Non-pigmented ciliary epithelial cell (primary cell): ENCODE measurements at places on chromosomes 2 and 18.

DNA sequence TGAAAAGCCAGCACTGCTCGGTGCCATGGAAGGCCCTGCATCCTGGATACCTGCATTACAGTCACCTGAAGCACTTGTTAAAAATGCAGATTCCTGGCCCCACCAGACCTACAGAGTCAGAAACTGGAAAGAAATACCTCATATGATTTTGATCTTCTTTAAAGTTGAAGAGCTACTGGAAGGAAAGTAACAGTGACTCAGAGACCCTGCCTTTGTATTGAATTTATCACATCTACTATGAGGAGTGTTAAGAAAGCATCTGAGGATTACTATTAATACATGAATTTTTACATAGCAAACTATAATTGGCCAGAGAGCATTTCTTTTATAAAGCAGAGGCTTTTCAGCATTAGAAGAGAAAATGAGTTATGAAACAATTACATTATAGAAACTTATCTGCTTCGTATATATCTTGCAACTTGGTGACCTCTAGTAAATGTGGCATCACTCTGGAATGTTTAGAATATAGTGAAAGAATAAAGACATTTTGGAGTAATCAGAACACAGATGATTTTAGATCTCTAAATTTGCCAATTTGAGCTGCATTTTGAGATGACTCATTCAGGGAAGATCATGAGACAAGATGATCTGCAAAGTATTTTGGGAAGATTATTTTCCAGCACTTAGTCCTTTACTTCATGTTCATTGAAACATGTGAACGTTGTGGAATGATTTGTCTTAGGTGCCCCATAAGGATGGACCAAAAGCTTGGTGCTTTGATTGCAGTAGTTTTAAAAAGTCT is 12.2 kb downstream of the PTPRM start:
- DNase-seq, result no peak

GRCh38 chr2:144201126-144201525 is 318.8 kb downstream of the ZEB2 start:
- DNase-seq, result no peak

DNA sequence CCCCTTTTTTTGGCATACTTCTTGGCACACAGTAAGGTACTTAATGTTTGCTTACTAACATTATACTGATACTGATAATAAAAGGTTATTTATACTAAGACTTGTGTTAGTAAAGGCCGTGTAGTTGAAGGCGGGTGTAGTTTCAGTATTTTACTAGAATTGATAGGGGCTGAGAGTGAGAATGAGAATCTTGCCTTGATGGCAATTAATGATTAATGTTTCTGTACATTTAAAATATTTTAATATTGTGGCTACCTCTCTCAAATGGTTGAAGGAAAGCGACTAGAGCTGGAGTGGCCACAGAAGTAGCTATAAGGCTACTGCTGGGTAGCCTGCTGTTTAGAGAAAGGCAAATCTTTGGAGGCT is 29.3 kb downstream of the PELI1 start:
- DNase-seq, result no peak

DNA sequence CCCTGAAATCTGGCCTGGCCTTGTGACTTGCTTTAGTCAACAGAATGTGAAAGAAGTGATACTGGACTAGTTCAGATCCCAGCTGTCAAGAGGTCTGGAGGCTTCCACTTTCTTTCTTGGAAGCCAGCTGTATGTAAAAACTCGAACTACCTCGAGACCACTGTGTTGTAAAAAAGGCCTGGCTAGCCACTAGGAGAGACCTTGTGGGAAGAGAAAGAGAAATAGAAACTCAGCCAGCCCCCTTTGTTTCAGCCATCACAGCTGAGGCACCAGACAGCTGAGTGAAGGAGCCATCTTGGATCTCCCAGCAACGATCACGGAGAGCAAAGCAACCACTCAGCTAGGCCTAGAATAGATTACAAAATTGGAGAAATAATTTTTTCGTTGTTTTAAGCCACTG is 324.9 kb upstream of the TCF4 start:
- no peak for DNase-seq

- no peak for DNase-seq
Observed at GRCh38 chr2:106857882-106858478, 28.0 kb downstream of the ST6GAL2 start.

DNA sequence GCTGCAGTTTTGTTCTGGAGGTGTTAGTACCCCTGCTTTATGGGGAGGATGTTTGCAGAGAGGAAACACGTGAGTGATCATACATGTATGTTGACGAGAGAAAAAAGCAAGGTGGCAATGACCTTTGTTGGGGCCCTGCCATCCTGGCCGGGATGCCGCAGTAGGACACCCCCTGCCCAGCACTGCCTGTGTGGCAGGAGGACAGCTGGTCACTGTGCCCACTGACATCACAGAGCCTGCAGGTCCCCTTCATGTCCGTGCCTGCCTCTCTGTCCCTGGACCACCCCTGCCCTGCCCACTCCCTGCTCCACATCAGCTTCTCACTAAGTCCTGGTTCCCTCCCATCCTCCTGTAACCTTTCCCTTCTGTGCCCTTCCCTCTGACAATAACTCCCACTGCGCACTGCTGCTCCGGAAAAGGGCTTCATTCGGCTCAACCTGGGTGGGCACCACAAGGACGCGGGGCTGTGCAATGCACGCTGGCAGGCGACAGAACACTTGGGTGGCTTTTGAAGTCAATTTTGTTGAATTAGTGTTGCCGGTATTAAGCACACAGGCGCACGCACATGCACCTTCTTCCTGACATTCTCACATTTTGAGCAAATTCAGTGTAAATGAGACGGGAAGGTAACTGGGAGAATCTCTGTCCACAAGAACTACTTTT is 51.5 kb upstream of the TWIST2 start:
- DNase-seq, result no peak

DNA sequence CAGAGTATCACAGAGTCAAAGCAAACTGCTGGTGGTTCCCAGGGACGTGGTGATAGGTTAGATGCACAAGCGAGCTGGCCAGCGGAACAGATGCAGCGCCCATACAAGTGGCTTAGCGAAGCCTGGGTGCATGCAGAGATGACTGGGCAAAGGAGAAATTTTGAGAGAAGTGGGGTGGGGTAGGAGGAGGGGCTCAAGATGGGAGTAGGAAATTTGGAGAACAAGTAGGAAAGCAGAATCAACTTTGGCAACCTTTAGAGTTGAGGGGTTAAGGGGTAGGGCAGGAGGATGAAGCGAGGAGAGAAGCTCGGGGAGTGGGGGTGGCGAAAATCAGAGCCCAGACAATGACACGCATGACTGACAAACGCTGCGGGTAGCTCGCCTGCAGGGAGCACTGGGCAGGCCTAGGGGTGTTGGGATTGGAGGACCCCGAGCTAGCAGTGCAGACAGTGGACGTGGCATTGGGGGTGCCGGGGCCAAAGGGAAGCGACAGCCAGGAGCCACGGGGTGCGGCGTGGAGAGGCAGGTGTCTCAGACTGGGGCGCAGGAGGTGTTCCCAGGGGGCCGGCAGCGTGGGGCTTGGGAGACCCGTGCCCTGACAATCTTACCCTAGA is 431 bp downstream of the FAM98A start:
- no peak for DNase-seq

DNA sequence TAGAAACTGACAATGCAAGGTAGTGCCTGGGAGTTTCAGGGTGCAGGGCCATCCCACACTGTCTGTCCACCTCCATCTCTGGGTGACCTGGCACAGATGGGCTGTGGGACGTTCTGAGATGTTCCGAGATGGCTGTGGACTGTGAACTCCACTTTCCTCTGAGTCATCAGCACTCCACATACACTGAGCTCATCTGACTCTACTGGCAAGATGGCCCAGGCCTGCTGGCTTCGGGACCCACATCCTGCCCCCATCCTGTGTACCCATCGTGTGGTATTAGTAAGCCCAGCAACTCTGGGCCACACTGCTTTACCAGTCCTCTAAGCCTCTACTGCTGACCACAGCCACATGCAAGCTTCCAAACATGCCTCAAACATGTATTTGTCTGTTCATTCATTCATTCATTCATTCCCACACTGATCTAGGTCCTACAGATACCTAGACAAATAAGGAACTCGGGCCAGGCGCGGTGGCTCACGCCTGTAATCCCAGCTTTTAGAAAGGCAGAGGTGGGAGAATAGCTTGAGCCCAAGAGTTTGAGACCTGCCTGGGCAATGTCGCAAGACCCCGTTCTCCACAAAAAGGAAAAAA is 124.8 kb upstream of the CXCR4 start:
- DNase-seq, result no peak

DNA sequence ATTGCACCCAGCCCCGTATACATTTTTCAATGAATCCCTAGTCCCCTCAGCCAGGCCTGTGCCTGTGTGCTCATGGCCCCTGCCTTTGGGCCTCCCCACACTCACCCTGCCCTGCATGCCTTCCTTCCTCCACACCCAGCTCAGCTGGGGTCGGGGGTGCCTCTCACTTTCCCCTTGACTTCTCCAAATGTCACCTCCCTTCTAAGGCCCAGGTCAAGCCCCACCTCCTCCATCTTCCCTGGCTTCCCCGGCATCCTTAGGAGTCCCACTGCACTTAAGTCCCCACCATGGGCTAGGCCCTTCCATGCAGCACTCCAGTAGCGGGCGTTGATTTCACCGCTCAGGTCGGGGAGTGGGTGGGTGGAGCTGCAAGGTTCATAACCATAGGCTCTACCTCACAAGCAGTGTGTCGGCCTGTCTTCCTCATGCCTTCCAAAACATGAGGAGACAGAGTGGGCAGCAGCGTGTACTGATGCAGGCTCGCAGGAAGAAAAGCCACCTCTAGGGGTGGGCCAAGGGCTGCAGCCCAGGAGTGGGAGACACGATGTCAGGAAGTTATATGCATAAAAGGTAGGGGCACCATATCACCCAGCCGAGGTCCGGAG is 47.7 kb downstream of the DNMT3A start:
- no peak for DNase-seq

- DNase-seq, result no peak
Observed at GRCh38 chr2:195513119-195513518, 143.9 kb upstream of the SLC39A10 start.

DNA sequence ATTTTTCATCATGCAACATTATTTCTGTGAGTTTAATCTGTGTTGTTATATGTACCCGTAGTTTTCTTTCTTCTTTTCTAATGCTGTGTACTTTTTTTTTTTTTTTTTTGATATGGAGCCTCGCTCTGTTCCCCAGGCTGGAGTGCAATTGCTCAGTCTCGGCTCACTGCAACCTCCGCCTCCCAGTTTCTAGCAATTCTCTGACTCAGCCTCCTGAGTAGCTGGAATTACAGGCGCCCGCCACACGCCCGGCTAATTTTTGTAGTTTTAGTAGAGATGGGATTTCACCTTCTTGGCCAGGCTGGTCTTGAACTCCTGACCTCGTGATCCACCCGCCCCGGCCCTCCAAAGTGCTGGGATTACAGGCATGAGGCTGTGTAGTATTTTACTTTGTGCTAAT is 155.4 kb downstream of the GALR1 start:
- DNase-seq, result no peak

DNA sequence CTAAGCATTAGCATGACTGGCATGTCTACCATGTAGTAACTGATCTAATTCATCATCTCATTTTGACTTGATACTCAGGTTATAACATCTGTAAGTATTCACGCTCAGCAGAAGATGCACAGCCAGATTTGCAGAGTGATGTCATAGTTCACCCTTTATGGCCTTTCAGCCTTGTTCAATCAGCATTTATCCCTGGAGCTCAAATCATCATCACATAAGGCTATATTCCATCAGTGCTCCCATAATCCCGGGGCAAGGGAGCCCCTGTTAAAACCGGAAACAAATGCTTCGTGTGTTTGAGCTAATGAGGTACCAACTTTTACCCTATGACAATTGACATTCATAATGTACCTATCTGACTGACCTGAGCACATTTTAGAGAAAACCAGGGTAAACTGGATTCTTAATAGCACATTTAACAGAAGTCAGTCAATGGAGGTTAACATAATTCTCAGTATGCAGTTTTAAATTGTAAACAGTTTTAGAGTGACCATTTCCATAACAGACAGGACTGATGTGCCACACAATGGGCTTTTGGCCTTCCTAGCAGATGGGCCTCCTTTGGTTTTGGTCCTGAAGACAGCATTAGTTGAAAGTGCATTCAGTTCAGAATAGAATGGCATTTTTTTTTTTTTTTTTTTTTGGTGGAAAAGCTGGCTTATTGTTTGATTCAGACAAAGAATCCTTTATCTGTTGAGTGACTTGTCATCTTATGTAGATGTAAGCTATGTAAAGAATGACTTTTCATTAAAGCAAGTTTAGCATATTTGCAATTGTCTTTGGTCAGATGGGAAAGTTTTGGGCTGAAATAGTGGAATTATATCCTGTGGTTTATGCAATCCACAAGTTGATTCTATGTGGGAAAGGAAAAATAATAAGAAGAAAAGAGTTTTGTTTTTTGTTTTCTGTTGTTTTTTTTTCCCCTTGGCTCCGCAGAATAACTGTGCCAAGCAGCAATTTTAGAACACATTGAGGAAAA is 866.0 kb upstream of the ACVR2A start:
- DNase-seq, result no peak

GRCh38 chr2:12265646-12266045 is 451.1 kb upstream of the TRIB2 start:
- DNase-seq, result no peak

GRCh38 chr2:176826984-176827668 is 385.5 kb upstream of the HNRNPA3 start:
- no peak for DNase-seq

DNA sequence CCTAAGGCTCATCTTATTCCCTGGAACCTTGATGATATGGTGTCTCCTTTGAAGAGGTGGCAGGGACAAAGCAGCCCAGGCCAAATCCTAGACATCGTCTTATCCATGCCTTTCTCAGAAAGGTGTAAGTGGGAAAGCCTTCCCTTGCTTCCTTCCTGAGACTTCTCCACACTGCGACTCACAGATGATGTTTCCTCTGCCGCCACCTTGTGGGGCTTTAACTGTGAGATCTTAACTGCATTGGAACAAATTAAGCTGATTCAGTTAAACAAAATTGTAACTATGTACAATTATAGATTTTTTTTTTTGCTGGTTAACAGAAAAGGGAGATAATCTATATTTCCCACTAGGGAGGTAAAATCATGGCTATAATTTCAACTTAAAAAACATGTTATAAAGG is 10.0 kb upstream of the GCA start:
- DNase-seq, result no peak

DNA sequence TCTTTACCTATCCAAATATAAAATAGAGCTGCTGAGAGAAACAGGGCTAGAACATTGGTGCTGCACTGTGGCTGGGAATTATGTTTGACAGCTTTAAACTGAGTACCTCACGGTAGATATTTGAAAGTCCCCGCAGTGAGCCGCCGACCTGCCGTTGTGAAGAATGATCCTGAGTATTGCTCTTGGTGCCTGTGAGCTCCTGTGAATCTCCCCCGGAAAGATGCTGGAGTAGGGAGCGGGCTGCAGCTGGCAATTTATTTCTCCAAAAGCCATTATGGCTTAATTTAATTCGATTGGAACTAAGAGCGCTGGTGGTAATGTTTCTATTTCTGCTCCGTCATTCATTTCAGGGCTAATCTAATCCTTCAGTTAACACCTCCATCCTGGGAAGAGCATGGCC is 129.4 kb upstream of the TPO start:
- no peak for DNase-seq
